ENCODE measurements at places on chromosomes 2 and 18.

DNA sequence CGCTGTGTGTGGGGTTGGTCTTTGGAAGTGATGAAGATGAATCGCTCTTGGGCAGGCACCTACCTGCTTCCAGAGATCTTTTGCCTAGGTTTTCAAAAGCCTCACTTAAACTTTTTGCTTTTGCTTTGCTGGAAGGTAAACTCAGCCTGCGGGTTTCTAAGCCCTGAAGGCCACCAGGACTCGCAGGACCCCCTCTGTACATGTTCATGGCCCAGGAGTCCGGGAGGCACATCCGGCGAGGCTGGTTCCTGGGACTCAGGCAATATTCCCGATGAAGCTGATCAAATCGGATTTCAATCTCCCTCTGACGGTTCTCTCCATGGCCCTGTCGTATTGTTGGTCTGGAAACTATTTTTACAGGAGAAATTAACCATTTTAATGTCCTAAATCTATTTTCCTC lies 13.2 kb downstream of the HJURP start:
- H3K4me3 ChIP-seq: no peak overlapping the region
- DNase-seq: no peak
- peaks cover 100% of the 10 kb centered on the region for H3K36me3 ChIP-seq
- H3K27ac ChIP-seq: no peak overlapping the region
- no peaks in the 10 kb centered on the region for H3K4me1 ChIP-seq
- no peaks in the 10 kb centered on the region for H3K27me3 ChIP-seq

- no peaks in the 10 kb centered on the region for H3K36me3 ChIP-seq
- no peaks in the 10 kb centered on the region for H3K27me3 ChIP-seq
- peaks cover 13% of the 10 kb centered on the region for H3K4me1 ChIP-seq
- DNase-seq: no peak
- H3K4me3 ChIP-seq: no peak overlapping the region
Measured at GRCh38 chr2:157899125-157899839, 23.2 kb upstream of the ACVR1 start.

- DNase-seq: no peak
- H3K4me3 ChIP-seq: no peak overlapping the region
- H3K27ac ChIP-seq: peak overlapping the region; percentile 48
- peaks cover 54% of the 10 kb centered on the region for H3K4me1 ChIP-seq
- peaks cover 70% of the 10 kb centered on the region for H3K36me3 ChIP-seq
Measured at GRCh38 chr18:9609190-9609589, 5.2 kb downstream of the PPP4R1 start.

DNA sequence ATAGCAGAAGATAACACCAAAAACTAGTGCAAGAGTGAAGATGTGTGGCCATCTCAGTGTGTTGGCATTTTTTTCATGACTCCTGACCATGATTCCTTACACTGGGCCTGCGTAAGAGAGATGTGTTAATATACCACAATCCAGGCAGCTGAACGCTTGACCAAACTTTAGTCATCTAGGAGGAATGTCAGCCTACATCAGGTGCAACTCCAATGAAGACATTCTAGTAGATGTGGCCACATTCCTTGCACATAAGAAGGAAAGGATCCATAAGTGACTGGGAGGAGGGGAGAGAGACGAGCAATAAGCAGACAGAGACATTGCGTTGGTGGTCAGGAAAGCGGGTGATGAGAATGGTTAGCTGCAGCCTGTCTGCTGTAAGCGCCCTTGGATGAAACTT lies 42.6 kb downstream of the CYRIA start:
- H3K4me3 ChIP-seq: no peak overlapping the region
- no peaks in the 10 kb centered on the region for H3K36me3 ChIP-seq
- H3K27ac ChIP-seq: no peak overlapping the region
- H3K4me1 ChIP-seq: no peaks in the 10 kb centered on the region

DNA sequence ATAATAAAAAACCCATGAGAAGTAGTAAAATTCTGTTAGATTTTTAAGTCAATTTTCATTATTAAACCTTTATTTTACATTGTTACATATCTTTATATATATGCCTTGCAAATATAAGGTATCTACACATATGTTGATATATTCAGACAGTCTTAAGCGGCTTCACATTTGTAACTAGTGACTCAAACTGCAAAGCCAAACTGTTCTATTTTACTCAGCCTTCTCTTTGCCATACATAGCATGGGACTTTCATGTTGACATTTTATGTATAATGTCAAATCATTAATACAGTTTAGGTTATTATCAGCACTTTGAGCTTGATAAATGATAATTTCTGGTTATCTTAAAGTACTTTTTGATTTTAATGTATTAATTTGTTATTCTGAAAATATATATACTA lies 125.0 kb upstream of the WDSUB1 start:
- no peaks in the 10 kb centered on the region for H3K4me1 ChIP-seq
- H3K27ac ChIP-seq: no peak overlapping the region
- no peak overlapping the region for H3K4me3 ChIP-seq
- peaks cover 16% of the 10 kb centered on the region for H3K36me3 ChIP-seq
- H3K27me3 ChIP-seq: no peaks in the 10 kb centered on the region

- H3K27ac ChIP-seq: no peak overlapping the region
- H3K4me3 ChIP-seq: no peak overlapping the region
- H3K4me1 ChIP-seq: peaks cover 15% of the 10 kb centered on the region
- DNase-seq: no peak
- H3K36me3 ChIP-seq: peaks cover 22% of the 10 kb centered on the region
- no peaks in the 10 kb centered on the region for H3K27me3 ChIP-seq
Measured at GRCh38 chr2:10610213-10610910, 79.4 kb downstream of the NOL10 start.

DNA sequence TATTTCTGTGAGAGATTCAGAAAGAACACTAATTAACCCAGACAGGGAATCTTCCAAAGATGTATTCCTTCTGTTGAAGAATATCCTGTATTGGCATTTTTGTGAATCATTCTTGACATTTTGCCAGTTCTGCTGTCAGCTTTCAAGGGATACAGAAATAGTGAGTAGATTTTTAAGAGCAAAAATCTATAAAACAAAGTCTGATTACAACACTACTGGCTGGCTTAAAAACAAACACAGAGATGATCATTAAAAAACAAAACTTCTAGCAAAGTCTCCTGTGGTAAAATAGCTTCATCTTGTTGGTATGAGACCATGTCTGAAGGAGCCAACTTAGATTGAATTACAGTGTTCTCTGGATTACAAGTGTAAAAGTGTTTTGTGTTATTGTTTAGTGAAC lies 866.3 kb upstream of the KLHL29 start:
- no peaks in the 10 kb centered on the region for H3K36me3 ChIP-seq
- H3K27me3 ChIP-seq: no peaks in the 10 kb centered on the region

DNA sequence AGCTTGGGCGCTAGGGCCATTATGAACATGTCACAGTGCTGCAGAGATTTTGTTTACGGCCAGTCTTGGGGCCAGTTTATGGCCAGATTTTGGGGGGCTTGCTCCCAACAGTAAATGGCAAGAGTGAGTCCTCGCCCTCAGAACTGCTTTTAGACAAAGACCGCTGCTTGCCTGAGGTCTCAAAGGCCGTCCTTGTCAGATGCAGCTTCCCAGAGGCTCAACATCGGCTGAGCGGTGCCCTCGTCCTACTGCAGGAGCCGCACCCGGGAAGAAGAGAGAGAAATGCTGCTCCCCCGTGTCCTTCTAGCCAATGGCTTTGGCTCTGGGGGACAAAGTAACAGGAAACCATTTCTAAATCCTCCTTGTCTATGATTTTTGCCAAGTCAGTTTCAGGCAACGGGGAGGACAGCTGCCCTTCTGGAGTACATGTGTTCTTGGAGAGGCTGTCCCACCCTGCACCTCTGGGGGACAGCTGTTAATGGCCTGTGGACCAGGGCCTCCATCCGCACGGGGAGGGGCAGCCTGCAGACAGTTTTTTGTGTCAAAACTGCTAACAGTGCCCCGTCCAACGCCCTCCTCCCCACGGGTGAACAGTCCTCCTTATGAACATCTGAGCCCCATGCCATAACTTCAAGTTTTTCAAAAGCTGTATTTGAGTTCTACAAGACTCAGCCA lies 66.1 kb downstream of the C18orf63 start:
- no peak overlapping the region for H3K27ac ChIP-seq
- no peaks in the 10 kb centered on the region for H3K4me1 ChIP-seq
- no peaks in the 10 kb centered on the region for H3K27me3 ChIP-seq
- no peak overlapping the region for H3K4me3 ChIP-seq
- DNase-seq: no peak

GRCh38 chr2:238895361-238895882 lies 47.5 kb downstream of the TWIST2 start:
- no peaks in the 10 kb centered on the region for H3K27me3 ChIP-seq
- no peak overlapping the region for H3K27ac ChIP-seq
- no peak overlapping the region for H3K4me3 ChIP-seq
- no peaks in the 10 kb centered on the region for H3K36me3 ChIP-seq

DNA sequence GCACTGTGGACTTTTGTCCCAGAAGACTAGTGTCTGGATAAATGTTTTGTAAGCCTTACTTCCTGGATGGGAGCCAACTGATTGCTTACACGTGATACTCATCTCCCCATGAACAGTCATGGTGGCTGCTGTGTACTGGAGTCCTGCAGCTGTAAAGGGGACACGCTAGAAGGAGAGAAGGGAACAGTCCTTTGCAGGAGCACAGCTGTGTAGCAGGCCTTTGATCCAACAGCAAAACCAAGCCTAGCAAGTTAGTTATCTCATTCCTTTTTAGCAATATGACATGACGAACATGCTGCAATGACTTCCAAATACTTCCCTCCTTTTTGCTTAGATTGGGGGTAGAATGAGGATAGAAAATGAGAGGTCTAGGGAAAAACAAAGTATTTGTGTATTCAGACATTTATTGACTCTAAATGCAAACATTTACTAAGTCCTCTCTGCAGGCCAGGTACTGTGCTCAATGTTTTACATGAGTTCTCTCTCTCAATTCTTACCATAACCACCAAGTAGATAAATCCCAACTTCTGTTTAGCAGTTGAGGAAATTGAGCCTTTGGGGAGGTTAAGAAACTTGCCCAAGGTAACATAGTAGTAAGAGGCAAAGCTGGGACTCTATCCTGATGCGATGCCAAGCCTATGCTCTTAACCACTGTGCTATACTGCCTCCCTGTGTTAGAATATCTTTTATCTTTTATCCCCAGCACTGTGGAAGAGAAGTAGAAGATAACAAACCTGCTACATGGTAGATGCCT lies 55.4 kb upstream of the CD28 start:
- peaks cover 20% of the 10 kb centered on the region for H3K4me1 ChIP-seq
- H3K36me3 ChIP-seq: no peaks in the 10 kb centered on the region
- DNase-seq: no peak
- no peak overlapping the region for H3K4me3 ChIP-seq

DNA sequence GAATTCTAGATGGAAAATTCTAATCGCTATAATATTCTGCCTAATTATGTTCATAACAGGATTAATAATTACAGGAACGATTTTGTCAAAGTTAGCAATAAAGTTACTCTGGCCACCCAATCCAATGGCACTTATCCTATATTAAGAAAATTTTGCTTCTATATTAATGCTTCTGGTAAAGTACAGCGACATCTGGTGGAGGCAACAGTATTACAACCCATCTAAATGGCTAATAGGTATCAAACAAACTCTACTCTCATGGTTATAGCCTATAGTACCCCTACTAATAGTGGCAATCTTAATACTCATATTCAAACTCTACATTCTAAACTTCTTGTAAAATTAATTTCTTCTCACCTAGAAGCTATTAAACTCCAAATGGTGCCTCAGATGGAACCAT lies 1084.7 kb upstream of the LRRTM1 start:
- no peak overlapping the region for H3K27ac ChIP-seq
- H3K27me3 ChIP-seq: no peaks in the 10 kb centered on the region
- H3K36me3 ChIP-seq: no peaks in the 10 kb centered on the region
- no peak overlapping the region for H3K4me3 ChIP-seq
- DNase-seq: no peak
- H3K4me1 ChIP-seq: no peaks in the 10 kb centered on the region

GRCh38 chr2:158138255-158138654 lies 36.6 kb downstream of the UPP2 start:
- H3K36me3 ChIP-seq: no peaks in the 10 kb centered on the region
- no peaks in the 10 kb centered on the region for H3K27me3 ChIP-seq
- H3K27ac ChIP-seq: no peak overlapping the region
- DNase-seq: no peak
- no peak overlapping the region for H3K4me3 ChIP-seq

- no peak overlapping the region for H3K4me3 ChIP-seq
- no peaks in the 10 kb centered on the region for H3K27me3 ChIP-seq
- no peak overlapping the region for H3K27ac ChIP-seq
- no peak for DNase-seq
Measured at GRCh38 chr2:36748166-36748565, 51.7 kb downstream of the VIT start.
